Spinal cord (tissue), 10 donors: ENCODE measurements at places on chromosomes 1 and 21.

- DNase-seq = peak; percentile 26
Measured at GRCh38 chr1:180343921-180344769, 114.1 kb downstream of the LHX4 start.

GRCh38 chr1:2784854-2785630 is 16.5 kb downstream of the TTC34 start:
- no peak for DNase-seq

DNA sequence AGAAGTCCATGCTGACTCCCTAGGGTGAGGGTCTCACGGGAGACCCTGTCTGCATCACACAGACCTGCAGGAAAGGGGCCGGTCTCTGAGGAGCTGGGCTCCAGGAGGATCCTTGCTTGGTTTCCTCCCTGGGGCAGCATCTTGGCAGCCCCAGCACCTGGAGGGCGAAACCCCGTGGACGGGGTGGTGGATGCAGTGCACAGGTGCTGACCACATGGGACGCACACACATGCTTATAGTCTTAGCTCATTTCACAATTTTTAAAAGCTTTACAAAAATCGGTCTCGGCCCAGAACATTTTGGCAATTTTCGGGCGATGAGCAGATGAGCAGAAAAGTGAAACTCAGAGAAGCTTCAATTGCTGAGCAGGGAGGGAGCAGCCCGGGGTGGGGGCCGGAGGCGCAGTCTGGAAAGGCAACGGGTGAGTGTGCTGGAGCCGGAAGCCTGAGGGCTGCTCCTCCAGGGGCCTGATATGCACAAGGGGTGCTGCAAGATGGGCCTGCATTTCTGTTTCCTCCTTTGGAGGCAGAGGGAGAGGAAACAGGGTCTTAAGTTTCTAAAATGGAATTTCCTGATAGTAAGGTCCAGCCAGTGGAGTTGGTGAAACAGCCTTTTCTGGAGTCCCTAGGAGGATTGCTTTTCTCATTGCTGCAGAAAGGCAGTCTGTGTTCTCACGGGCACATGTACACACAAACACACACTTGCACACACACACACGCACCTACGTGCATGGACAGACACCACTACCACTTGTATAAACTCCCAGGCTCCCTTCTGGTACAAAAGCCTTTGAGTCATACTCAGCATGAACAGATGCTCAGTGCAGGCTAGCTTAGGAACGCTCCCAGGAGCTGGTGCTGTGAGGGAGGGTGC is 60.6 kb downstream of the SCCPDH start:
- DNase-seq = peak; percentile 36

DNA sequence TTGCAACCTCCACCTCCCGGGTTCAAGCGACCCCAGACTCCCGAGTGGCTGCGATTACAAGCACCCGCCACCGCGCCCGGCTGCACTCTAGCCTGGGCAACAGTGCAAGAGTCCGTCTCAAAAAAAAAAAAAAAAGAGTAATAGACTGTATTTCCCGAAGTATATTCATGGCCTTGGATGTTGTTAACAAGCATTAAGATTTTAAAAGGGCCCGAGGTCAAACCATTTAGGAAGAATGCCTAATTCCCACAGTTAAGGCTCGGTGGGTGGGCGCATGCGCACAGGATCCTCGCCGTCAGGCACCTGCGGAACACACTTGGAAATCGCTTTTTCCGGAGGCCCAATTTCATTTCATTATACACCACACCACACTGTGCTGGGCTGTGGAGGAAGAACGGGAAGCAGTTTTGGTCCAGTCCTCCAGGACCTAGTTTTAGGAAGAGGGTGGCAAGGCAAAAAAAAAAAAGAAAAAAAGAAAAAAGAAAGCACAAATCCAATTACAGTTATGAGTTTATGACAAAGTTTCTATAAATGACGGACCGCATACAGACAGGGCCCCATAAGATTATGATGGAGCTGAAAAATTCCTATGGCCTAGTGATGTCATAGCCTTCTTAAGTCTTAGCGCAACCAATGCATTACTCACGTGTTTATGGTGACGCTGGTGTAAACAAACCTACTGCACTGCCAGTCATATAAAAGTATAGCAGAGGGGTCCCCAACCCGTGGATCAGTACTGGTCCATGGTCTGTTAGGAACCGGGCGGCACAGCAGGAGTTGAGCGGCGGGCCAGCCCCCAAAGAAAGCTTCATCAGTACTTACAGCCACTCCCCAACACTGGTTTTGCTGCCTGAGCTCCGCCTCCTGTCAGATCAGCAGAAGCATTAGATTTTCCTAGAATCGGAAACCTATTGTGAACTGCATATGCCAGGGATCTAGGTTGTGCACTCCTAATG is 38.2 kb downstream of the H3-3A start:
- peak; percentile 64 for DNase-seq
